Occipital lobe (tissue), 3 donors: ENCODE measurements at places on chromosomes 1 and 21. TPM values are rescaled to one million over a fixed set of nuclear protein-coding genes. Genes with fewer than 3 reads are reported as not detected.

Gene SLC5A3
- total RNA-seq, result 73.0 TPM

Gene ANGPTL1
- total RNA-seq, result 2.7 TPM

Gene PYGO2
- total RNA-seq, result 11.2 TPM

Gene JUN
- 76.1 TPM for total RNA-seq

Gene ANKRD34A
- total RNA-seq, result 2.2 TPM
